Activated naive CD8-positive, alpha-beta T cell treated with anti-CD3 and anti-CD28 coated beads for 36 hours (primary cell): ENCODE measurements at places on chromosomes 7 and 10.

GRCh38 chr10:78868861-78869260 is 199.9 kb upstream of the ZMIZ1 start:
- DNase-seq: no peak

GRCh38 chr10:27446091-27446918 is 57.8 kb upstream of the RAB18 start:
- no peak for DNase-seq

- no peak for DNase-seq
Observed at GRCh38 chr7:82172017-82172416, 271.6 kb downstream of the CACNA2D1 start.

GRCh38 chr10:129945526-129945925 is 18.5 kb downstream of the EBF3 start:
- DNase-seq: no peak

DNA sequence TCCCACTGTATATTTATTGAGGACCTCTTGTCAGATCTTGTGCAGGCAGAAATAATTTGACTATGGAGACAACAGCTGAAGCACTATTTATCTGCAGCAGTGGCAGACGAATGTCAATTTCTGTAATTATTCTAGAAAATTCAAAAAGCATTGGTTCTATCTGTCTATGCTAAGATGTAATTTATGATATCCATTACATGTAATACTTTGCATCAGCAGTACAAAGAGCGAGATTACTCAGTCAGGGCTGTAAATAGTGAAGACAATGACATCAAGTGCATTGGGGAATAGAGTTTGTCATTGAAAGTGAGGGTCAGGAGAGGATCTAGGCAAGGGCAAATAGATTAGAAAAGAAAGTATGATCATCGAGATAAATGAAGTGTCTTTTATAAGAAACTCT is 508.2 kb downstream of the ZWINT start:
- no peak for DNase-seq

- DNase-seq: no peak
Observed at GRCh38 chr7:77935652-77936348, 137.2 kb downstream of the PHTF2 start.

DNA sequence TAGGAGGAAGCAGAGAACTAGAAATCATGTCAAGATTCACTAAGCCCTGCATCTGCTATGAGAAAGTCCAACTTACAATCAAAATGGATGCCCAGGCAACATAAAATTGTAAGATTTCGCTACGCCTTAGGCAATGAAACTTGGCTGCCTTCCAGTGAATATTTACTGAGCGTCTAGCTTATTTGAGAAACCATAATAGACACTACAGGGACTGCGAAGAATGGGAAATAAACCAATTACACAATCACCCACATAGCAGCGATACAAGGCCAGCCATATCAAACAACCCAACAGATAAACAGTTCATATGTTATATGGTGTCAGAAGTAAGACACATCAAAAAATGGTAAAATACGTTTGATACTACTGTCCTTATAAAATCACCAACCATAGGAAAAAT is 545.0 kb upstream of the C7orf33 start:
- DNase-seq: no peak

GRCh38 chr10:4354382-4354812 is 471.6 kb upstream of the AKR1E2 start:
- no peak for DNase-seq

- DNase-seq: no peak
Observed at GRCh38 chr7:148473703-148474480, 116.7 kb upstream of the C7orf33 start.

- DNase-seq: no peak
Observed at GRCh38 chr7:157462840-157463239, 126.0 kb downstream of the DNAJB6 start.

- DNase-seq: no peak
Observed at GRCh38 chr7:36925207-36925606, 200.9 kb upstream of the AOAH start.

DNA sequence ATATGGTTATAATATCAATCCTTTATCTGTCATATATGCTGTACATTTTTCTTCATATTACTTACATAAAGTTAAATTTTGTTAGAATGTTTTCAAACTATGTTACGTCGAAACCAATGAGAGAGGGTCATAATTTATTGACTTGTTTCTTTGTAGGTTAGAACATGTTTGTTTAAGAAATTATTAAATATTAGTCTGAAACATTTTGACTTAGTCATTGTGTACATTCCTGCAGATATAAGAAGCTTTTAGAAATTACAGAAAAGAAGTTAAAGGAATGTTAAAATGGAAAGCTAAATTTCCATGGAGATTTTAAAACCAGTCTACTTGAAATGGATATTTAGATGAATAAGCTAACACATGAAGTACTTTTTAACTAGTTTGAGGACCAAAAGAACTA is 99.8 kb downstream of the ANKRD30A start:
- no peak for DNase-seq

- no peak for DNase-seq
Observed at GRCh38 chr7:116028787-116029186, 1.8 kb downstream of the TFEC start.

GRCh38 chr7:18902892-18903291 is 214.5 kb downstream of the TWIST1 start:
- DNase-seq: no peak

GRCh38 chr10:17905491-17905890 is 46.2 kb upstream of the SLC39A12 start:
- DNase-seq: no peak

GRCh38 chr10:77927402-77928246 is 1.1 kb upstream of the DLG5 start:
- no peak for DNase-seq

GRCh38 chr7:142870147-142870559 is 15.3 kb downstream of the EPHB6 start:
- no peak for DNase-seq

DNA sequence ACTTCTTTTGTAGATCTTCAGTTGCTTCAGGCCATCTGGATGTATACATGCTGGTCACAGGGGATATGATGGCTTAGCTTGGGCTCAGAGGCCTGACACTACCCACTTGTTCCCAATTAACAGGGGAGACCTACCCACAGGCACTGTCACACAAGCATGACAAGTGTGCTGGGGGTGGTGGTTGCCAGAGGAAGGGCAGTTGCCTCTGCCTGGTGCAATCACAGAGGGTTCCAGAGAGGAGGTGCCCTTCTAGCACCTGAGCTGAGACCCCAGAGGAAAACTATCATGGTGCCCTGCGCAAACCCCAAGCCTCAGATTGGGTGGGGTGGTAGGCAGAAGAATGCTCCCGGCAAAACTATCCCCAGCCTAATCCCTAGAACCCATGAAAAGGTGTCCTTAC is 65.6 kb upstream of the NANOS1 start:
- no peak for DNase-seq

GRCh38 chr7:127690806-127691205 is 38.8 kb downstream of the SND1 start:
- DNase-seq: no peak

DNA sequence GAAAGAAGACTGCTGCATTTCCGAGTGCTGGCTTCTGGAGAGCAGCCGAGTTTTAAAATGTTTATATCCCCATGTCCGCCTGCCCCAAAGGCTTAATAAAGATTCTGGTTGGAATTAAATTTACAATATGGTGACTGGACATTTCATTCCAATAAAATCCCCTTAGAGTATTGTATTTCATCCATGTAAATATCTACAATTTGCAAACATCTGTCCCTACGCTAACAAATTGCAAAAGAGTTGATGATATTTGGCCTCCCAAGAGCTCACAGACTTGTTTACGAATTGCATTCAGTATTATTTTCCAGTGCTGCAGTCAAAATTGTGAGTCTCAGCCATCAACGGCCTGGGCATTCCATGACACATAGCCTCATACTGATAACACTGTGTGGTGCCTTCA is 50.1 kb downstream of the PLEKHS1 start:
- no peak for DNase-seq

- no peak for DNase-seq
Observed at GRCh38 chr7:7577888-7578287, 11.2 kb downstream of the MIOS start.

- DNase-seq: no peak
Observed at GRCh38 chr10:77643795-77644468, 6.3 kb upstream of the KCNMA1 start.

GRCh38 chr7:139901901-139902300 is 72.8 kb downstream of the TBXAS1 start:
- no peak for DNase-seq

- no peak for DNase-seq
Observed at GRCh38 chr10:124015991-124016390, 77.4 kb downstream of the CHST15 start.

DNA sequence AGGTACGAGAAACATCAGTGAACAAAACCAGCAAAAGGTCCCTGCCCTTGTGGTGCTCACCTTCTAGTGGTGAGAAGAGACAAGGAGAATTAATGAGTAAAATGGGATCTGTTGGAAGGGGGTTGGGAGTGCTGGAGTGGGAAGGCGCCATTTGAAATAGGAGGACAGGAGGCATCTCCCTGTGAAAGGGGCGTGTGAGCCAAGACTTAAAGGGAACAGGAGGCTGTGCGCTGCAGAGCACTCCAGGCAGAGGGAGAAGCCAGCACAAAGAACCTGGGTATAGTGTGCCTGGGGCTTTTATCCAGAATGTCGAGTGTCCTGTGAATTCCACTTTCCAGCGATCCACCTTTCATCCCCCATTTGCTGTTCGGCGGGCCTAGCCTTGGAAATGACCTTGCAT is 497.9 kb upstream of the GALNT17 start:
- no peak for DNase-seq

- no peak for DNase-seq
Observed at GRCh38 chr7:144975882-144976281, 140.0 kb upstream of the TPK1 start.

DNA sequence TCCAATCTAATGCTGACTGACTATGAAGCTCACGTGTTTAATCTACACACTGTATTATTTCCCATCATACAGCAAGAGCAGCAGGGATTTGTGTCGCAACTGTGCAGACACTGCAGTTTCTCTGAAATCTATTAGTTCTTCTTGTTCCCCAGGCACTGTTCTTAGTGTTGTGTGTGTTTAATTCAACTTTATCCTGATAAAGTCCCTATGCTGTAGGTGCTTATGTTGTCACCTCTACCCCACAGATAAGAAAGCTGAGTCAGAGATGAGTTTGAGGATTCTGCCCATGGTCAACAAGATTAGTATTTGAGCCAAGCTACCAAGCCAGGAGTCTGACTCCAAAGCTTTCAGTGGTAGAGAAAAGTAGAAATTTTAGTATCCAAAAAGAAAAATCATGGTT is 22.5 kb upstream of the EPHB6 start:
- DNase-seq: no peak

DNA sequence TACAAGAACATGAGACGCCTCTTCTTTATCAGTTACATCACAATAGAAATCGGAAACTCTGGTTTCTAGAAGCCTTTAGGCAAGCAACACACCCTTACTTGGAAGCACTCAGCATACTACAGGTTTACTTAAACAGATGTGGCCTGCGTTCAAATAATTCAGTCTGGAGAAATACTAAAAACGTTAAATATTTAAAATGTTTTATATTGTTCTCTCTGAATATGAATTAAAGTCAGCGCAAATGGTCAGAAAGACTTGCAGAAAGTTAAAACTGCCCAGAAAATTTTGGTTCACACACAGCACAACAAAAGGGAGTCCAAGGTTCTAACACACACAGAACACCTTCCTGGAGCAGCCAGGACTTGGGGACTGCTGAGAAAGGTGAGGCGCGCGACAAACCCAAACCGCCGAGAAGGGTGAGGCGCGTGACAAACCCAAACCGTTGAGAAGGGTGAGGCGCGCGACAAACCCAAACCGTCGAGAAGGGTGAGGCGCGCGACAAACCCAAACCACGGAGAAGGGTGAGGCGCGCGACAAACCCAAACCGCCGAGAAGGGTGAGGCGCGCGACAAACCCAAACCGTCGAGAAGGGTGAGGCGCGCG is 25.8 kb downstream of the ESYT2 start:
- DNase-seq: no peak

GRCh38 chr7:116777651-116778281 is 84.6 kb upstream of the CAPZA2 start:
- DNase-seq: no peak

DNA sequence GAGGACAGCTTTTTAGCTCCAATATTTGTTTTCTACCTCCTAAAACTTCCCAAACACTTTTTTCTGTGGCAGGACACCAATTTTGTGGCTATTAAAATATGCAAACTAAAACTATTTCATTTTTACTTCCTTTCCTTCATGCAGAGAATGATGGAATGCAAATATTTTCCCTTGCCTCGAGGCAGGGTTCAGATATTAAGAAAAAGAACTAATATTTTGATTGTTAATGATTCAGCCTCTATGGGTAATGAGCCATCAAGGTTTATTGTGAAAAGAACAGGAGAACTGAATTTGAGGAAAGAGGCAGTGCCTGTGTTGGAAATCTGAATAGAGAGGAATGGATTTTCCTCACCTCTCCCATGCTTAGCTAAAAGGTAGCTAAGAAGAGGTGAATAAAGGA is 43.1 kb upstream of the CASD1 start:
- no peak for DNase-seq

DNA sequence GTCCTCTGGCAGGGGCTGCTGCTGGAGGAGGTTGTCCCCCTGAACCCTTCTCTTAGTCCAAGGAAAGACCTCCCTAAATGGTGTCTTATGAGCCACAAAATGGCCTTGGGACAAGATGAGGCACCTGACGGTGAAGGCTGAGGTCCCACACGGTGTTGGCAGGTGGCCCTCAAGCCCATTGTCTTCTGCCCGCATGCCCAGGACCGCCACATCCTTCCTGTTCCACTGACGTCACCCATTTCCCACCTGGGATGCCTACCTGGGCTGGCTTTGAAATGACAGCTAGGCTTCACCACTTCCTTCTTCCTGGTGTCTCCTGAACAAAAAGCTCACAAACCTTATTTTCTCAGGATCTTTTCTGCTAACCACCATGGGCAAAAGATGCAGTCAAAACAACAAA is 2.1 kb upstream of the DMBT1 start:
- no peak for DNase-seq

DNA sequence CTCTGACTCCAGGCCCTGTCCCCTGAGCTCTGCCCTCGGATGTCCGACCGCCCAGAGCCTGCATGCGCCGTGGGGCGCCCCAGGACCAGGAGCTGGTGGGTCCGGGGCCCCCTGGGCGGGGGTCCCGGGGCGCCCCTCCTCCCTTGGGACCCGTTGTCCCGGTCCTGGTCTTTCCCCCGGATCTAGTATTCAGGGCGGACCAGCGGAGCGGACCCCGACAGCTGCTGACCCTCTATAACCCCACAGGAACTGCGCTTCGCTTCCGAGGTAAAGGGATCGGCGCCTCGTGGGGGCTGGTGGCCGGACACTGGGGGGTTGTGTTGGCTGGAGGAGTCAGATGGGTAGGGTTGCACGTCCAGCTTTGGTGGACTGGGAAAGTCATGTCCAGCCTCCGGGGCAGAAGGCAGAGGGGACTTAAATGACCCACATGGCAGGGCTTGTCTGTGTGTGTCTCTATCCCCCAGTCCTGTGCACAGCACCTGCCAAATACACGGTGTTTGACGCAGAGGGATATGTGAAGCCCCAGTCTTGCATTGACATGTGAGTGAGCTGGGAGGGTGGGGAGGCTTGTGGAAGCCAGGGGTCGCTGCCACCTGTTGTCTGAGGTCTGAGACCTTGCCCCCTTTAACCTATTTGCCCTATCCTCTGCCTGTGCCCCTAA is 520 bp downstream of the MOSPD3 start:
- DNase-seq: no peak
